ENCODE measurements at places on chromosomes 6 and 20.

DNA sequence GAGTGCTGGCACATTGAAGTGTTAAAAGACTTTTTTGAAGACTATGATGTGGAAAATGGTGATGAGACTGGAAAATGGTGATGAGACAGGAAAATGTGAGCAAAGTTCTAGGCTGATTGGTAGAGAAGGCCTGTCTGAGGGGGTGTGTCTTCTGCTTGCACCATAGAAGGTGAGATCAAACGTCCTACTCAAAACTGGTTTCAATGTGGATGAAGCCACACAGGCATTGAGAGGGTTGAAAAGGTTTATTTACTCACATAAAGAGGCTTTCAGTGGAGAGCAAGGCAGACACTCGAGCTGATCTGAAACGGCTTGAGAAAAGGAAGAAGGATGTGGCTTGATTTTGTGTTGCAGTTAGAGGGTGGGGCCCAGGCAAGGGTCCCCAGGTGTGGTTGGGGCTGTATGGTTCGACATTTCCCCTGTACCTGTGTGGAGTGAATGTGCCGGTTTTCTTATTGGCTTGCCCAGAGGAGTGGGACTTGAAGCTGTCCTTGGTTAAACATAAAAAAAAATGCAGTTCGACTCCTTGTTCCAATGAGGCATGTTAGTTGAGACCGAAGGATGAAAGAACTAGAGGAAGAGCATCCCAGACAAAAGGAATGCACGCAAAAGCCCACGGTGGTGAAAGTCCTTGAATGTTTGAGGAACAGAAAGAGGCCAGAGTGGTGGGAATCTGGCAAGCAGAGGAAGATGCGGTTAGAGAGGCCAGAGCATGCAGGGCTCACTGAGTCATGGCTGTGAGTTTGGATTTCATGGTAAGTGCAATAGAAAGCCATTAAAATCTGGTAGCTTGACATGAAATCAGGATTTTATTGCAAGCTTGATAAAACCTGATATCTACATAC lies 172.3 kb downstream of the EPM2A start:
- DNase-seq, result no peak

DNA sequence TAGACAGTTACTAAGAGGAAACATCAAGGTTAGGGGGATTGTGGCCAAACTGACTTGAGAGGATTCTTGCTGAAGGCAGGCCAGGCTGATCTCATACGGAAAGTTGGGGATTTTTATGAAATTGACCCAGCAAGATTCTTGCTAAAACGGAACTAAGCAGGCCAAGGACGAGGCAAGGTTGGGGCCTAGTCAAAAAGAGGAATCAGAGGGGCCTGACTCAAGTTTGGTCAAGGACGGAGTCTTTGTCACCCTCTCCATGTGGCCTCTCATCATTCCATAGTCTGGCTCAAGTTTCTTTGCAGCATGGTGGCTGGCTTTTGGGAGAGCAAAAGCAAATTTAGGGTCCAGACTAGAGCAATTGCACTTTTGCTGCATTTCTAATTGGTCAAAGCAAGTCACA lies 7.9 kb upstream of the HECA start:
- no peak for DNase-seq

GRCh38 chr6:110315207-110315868 lies 42.8 kb downstream of the METTL24 start:
- no peak for DNase-seq

DNA sequence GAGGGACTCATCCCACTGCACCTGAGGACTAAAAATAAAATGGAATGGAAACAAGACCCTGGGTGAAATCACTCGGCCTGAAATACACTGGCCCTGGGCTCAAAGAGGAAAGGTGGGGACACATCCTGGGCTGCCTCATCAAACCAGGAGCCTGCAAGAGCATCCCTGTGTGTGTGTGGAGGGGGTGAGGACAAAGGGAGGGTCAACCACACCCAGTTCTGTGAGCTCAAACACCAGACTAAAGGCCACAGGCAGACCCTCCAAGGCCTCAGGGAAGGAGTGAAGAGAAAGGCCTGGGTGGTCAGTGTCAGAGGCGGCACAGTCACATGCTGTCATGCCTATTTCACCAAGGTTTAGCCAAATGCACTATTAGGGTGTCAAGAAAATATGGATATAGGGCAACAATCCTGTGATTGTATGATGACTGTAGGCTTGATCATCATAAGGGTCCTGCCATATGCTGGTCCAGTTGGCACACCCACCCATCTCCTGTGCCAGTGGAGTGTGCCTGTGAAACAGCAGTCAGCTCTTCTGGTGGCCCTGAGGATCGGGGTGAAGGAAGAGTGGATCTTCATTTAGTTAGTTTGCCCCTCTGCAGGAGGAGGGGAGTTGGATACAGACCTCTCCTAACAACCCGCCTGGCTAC lies 28.9 kb downstream of the SRSF3 start:
- no peak for DNase-seq

DNA sequence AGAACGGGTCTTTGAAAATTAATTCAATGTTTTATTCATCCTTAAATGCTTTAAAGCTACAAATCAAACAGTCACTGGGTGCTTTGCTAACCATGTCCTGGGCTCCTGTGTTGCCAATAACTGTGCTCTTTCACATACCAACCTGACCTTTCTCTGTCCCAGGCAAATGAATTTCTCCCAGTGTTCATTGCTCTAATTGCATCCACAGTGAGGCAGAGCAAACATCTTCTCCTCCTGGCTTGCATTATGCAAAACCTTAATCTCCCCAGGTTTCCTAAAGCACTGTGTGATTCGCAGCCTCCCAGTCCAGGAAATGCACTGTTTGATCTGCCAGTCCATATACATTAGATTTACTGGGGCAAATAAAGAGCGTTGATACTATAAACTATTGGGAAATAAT lies 219.0 kb downstream of the PREX1 start:
- DNase-seq, result no peak

- DNase-seq, result no peak
Measured at GRCh38 chr20:6651016-6651415, 116.5 kb upstream of the BMP2 start.

GRCh38 chr6:124356811-124357210 lies 553.1 kb downstream of the NKAIN2 start:
- no peak for DNase-seq

GRCh38 chr20:5369629-5370028 lies 52.9 kb upstream of the PROKR2 start:
- no peak for DNase-seq

DNA sequence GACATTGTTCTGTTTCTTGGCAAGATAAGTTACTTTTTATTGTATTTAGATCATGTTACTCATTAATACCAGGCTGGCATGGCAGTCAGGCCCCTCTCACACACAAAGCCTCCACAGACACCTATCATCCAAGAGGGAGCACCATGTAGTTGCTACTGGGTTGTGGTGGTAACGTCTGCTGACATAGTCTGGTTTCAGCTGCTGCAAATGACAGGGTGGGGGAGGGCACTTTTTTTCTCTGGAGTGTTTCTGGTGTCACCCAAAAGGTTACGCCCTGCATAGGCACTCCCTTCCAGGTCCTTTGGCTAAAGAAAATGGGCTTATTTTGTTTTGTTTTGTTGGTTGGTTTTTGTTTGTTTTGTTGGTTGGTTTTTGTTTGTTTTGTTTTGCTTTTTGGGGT lies 236.4 kb upstream of the RIMS1 start:
- DNase-seq, result no peak

GRCh38 chr6:57257911-57258541 lies 35.9 kb upstream of the RAB23 start:
- no peak for DNase-seq

DNA sequence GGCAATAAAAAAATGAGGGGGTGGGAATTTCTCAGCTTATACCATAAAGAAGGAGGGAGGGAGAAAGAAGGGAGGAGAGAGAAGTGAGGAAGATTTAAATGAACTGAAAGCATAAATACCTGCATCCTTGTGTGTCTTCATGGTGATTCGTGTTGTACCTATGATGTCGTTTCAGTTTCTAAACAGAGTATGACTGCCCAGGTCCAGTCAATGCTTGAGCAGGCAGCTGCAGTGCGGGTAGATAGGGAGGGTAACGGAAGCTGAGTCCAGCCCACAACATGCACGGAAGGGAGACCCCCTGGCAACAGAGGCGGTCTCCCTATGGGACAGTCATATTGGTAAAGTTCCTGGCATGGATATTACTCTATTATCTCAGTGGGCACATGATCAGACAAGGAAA lies 184.5 kb downstream of the KIF16B start:
- no peak for DNase-seq

GRCh38 chr6:151609146-151609902 lies 115.5 kb downstream of the CCDC170 start:
- DNase-seq, result no peak

DNA sequence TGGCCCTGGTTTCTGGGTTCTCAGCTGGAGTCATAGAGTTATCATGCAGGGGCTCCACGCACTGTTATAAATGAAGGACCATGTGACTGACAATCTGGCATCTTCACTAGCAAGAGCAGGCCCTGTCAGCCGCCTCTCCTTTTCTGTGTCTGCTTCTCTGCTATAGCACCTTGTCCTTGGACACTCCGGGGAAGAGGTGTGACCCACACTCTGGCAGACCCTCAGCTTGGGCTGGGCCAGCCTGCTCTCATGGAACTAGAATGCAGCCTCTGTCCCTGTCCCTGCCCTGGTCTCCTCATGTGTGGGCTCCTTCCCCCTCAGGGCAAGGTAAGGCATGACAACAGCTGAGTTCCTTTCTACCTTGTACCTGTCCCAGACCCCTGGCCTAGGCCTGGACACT lies 10.9 kb upstream of the FANCE start:
- no peak for DNase-seq

DNA sequence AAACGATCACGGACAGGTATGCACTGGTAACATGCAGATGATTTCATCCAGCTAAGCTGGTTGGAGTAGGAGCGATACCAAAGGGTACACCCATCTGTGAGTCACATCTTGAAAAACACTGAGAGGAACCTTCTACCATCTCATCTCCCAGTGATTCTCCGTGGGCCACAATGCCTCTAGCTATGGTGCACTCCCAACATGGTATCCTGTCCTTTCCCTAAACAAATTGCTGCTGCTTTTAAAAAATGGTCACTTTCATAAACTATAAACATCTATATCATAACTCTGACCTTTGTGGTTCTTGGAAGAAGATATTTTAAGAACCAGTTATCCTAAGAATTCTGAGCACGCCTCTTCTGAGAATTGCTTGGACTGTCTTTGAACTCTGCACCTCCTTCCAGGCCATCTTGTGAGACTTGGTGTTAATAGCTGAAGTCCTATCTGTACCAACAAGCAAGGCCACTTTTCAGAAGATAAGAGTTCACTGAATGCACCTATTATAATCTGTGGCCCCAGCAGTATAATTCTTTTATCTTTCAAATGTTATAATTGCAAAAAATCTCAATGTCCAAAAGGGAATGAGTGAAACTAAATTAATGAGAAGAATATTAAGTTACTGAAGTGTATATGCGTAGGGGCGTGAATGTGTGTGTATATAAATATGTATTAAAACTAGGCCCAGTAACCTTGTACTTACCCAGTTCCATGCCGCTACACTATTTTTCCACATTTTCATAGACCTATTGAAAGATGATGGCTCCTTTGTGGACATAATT lies 70.5 kb upstream of the TPD52L1 start:
- no peak for DNase-seq

GRCh38 chr6:109389650-109390274 lies 7.5 kb upstream of the CD164 start:
- DNase-seq, result no peak

DNA sequence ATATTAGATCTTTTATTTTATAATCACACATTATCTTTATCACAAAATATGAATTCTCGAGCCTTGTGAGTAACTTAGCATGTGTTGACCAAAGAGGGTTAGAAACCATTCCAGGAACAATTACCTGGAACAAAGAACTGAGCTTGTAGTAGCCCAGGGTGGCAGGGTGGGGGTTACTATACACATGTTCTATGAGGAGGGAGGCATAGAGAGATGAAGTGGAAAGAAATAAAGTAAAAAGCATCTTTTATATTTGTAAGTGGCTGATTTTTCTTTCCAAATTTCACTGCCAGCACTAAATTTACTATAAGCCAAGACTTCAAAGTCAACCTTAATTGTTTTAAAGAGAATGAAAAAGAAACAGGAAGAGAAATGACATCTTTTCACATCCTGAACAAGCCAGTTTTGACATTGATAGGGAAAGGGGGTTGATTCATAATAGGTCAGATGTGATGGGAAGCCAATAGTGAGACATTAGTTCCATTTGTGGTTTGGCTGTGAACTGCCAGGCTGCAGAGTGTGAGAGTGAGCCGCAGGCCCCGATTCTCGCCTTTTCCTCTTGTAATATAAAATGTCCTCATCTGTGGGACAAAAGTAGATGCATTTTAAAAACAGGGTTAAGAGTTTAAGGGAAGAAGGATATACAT lies 52.7 kb upstream of the MYB start:
- no peak for DNase-seq

DNA sequence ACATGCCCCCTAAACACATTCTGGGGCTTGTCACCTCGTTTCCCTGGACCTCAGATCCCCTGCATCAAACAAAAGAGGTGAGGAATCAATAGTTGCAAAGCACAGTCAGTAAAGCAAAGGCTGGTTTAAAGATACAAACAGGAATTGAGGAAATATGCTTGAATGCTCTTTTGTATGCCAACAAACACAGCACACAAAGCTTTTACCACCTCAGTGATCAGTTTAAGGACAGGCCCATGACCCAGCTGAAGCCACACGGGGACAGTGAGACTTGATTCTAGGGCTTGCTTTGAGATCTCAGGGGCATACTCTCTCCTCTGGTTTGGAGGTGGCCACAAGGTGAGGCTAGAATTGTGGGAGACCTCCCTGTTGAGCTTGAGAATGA lies 182.9 kb upstream of the CST7 start:
- DNase-seq, result no peak

GRCh38 chr20:61119794-61120410 lies 132.2 kb upstream of the CDH4 start:
- DNase-seq, result no peak

DNA sequence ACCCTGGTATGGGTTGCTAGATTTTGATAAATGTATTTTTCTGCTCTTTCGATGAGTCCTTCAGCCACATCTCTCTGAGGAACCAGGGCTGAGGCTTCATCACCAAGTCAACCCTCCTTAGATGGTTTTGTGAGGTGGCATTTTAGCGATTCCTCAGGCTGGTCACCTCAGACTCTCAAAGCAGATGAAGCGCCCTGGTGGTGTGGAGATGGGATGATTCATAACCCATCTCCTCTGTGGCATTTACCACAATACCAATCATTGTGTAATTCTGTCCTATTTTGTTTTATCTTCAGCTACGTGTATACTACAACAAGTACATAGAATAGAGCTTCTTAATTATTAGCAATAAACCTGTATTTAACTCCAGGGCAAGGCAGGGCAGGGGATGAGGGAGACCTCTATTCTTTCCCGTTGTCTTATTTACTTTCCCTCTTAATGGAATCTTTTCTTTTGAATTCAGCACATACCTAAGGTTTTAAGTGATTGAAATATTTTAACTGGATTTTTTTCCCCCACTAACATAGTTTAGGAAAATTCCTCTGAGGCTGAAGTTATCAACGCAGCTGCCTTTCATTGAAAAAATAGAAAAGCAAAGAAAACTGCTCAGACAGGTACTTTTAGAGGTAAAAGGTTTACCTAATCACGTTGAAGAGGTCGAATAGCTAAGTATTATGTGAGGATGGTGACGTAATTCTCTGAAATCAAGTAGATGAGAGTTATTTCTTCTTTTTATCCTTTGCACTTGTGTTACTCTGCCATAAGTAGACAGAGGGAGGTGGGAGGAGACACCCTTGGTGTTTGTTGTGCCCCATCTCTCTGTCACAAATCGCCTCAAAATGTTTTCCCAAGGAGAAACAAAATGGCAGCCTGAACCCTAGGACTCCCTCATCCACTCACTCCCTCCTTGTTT lies 57.4 kb upstream of the EDN3 start:
- DNase-seq, result no peak
